ENCODE measurements at places on chromosomes 16 and 17.

DNA sequence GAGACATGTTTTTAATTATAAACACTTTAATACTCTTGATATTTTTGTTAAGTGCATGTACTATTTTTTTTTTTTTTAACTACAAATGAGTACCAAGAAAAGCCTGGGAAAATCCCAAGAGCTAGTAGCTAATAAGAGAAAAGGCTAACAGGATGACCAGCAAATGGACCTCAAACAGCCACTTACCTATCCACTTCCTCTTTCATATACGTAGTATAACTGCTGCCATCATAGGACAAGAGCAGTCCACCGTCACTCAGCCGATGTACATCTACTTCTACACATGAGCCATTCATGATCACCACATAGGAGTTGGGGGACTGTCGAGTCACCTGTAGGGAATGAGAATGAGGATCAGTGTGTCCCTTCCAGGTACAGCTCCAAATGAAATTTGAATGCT is 128.0 kb upstream of the C17orf78 start:
- no peaks in the 10 kb centered on the region for H3K27me3 ChIP-seq
- no peaks in the 10 kb centered on the region for H3K4me1 ChIP-seq
- no peak for DNase-seq
- peaks cover 50% of the 10 kb centered on the region for H3K36me3 ChIP-seq

DNA sequence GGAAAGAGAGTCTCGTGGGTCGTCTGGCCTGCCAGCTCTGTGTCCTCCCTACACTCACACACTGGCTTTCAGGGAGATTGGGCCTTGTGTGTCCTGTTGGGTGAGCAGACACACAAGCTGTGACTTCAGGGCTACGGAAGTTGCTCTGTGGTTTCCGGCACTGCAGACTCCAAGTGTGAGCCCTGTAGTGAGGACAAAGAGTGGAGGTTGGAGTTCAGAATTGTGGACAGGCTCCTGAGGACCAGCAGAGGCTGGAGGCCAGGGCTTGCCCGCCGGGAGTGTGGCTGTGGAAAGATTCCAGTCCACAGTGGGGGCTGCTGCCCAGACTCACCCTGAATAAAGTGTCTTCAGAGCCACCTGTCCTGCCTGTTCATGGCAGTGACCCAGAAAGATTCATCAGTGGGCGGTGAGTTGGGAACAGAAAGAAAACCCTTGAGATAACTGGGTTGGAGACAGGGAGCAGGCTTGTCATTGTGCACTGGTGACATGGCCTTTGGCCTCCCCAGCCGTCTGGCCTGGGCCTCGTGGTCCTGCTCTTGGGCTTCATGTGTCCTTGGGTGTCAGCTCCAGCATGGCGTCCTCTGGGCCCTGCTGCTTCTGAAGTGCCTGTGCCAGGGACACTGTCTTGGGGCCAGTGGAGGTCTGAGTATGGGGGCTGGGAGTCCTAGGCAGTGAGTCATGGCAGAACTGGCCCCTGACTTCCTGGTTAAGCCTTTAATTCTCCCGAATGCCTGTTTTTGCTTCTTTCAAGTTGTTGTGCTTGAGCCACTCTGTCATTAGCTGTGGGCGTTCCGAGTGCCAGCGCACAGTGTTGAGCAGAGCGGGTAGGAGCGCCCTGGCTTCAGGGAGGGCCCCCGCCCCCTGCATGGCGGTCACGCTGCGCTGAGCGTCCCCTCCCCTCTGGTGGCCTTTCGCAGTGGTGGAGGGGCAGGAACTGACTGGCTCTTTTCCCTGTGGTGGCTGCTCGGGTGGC is 19.9 kb upstream of the ZNF750 start:
- peak; percentile 49 for DNase-seq
- no peak overlapping the region for H3K4me3 ChIP-seq
- peaks cover 51% of the 10 kb centered on the region for H3K4me1 ChIP-seq
- H3K36me3 ChIP-seq = peaks cover 7% of the 10 kb centered on the region

DNA sequence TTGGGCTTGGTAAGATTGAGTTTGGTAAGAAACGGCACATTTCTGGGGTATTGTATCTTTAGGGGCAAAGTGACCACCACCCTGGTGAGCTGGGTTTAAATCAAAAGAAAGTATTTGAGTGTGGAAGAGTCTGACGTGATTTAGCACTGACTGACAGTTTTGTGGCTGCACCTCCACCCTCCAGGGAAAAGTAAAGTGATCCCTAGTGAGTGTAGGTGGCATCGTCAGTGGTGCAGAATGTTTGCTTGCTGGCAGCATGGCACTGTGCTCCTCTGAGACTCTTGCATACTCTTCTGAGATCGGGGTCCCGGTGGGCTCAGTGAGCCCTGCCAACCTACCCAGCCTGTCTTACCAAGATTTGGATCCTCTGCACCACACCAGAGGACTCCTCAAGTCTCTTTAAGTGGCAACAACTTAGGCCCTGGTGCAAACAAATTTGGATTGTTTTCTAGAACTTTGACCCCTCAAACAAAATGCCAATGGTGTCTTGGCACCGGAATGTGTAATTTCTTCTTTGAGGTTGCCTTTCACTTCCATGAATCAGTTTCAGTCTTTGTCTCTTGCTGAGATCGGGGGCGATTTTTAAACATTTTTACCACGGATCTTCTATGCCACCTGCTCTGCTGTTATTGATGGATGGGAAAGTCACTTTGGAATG is 2.8 kb downstream of the PRKCB start:
- H3K4me1 ChIP-seq = peaks cover 2% of the 10 kb centered on the region
- DNase-seq = no peak
- H3K4me3 ChIP-seq = no peak overlapping the region
- peaks cover 48% of the 10 kb centered on the region for H3K27me3 ChIP-seq
- H3K27ac ChIP-seq = no peak overlapping the region

DNA sequence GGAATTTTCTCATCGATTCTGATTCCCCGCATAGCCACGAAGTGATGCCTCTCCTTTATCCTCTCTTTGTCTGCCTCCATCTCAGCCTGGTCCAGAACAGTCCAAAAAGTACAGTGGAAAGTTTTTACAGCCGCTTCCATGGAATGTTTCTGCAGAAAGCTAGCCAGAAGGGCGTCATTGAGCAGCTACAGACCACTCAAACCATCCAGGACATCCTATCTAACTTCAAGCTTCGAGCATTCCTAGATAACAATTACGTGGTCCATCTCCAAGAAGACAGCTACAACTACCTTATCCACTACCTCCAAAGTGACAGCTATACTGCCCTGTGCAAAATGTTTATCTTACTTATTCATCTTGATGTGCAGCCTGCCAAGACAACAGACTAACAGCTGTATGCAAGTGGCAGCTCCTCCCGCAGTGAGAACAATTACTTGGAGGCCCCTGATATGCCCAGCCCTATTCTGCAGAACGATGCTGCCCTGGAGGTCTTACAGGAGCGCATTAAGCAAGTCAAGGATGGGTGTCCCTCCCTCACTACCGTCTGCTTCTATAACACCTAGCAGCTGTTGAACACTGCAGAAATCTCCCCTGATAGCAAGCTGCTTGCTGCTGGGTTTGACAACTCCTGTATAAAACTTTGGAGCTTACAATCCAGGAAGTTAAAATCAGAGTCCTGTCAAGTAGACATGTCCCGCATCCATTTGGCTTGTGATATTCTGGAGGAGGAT is 38.9 kb downstream of the SLFN12L start:
- DNase-seq = no peak
- H3K36me3 ChIP-seq = no peaks in the 10 kb centered on the region
- H3K27me3 ChIP-seq = peaks cover 64% of the 10 kb centered on the region

DNA sequence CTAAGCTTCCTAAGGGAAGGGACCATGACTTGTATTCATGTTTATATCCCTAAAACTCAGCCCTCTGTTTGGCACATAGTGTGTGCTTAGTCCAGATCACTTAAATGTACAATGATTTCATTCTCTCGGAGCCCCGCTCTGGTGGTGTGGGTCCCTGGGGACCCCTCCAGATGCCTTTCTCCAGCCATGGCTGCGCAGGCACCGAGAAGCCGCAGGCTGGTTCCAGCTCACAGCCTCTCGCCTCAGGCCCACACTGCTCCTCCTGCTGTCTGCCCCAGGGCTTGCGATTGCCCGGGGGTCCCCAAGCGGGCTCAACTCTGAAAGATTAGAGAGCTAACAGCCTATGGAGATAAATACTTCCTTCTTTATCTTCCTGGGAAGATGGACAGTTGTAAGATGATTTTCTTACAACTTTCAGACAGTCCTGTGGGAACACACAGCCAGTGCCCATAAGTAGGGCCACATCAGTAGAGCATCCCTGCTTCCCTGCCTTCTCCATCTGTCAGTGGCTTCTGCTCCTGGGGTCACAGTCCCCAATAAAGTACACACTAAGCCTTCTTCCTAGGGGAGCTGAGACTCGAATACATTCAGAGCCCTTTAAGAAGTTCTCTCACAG is 66.2 kb downstream of the CENPV start:
- DNase-seq = no peak
- H3K36me3 ChIP-seq = no peaks in the 10 kb centered on the region
- peak overlapping the region; percentile 73 for H3K27ac ChIP-seq
- no peak overlapping the region for H3K4me3 ChIP-seq

- H3K27ac ChIP-seq = no peak overlapping the region
- H3K36me3 ChIP-seq = no peaks in the 10 kb centered on the region
- no peaks in the 10 kb centered on the region for H3K27me3 ChIP-seq
- peaks cover 14% of the 10 kb centered on the region for H3K4me1 ChIP-seq
- no peak overlapping the region for H3K4me3 ChIP-seq
Measured at GRCh38 chr16:50393416-50393815, 24.6 kb upstream of the BRD7 start.

DNA sequence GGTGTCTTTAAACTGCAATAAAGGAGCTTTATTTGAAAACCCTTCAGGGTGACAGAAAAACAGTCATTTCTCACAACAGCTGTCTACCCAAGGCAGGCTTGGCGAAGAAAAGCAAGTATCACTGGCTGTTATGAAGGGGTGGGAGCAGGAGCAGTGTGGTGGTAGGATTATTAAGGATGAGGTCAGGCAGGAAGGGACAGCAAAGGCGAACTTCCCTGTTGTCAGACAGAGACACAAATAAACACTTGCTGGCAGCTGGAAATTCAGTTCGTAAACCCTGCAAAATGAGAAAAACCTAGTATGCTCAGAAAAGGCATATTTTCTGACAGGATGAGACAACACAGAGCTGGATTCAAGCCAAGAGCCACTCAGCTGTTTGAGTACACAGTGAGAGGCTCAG is 416.3 kb upstream of the CDH5 start:
- DNase-seq = peak; percentile 36
- H3K4me1 ChIP-seq = peaks cover 2% of the 10 kb centered on the region
- H3K4me3 ChIP-seq = no peak overlapping the region
- no peaks in the 10 kb centered on the region for H3K27me3 ChIP-seq
- no peak overlapping the region for H3K27ac ChIP-seq
- no peaks in the 10 kb centered on the region for H3K36me3 ChIP-seq

GRCh38 chr17:36070427-36070826 is 6.4 kb downstream of the CCL18 start:
- no peak for DNase-seq
- H3K27me3 ChIP-seq = no peaks in the 10 kb centered on the region
- no peaks in the 10 kb centered on the region for H3K36me3 ChIP-seq

GRCh38 chr16:73265124-73265837 is 217.4 kb upstream of the ZFHX3 start:
- peaks cover 6% of the 10 kb centered on the region for H3K4me1 ChIP-seq
- no peaks in the 10 kb centered on the region for H3K27me3 ChIP-seq
- no peak for DNase-seq
- no peak overlapping the region for H3K27ac ChIP-seq

GRCh38 chr17:27423651-27424050 is 32.6 kb upstream of the KSR1 start:
- no peaks in the 10 kb centered on the region for H3K36me3 ChIP-seq
- H3K4me1 ChIP-seq = no peaks in the 10 kb centered on the region
- no peak overlapping the region for H3K4me3 ChIP-seq
- H3K27ac ChIP-seq = no peak overlapping the region
- H3K27me3 ChIP-seq = no peaks in the 10 kb centered on the region

- H3K27me3 ChIP-seq = no peaks in the 10 kb centered on the region
- no peak for DNase-seq
- no peaks in the 10 kb centered on the region for H3K36me3 ChIP-seq
- no peak overlapping the region for H3K4me3 ChIP-seq
Measured at GRCh38 chr16:75529959-75530358, 5.9 kb downstream of the CHST5 start.

DNA sequence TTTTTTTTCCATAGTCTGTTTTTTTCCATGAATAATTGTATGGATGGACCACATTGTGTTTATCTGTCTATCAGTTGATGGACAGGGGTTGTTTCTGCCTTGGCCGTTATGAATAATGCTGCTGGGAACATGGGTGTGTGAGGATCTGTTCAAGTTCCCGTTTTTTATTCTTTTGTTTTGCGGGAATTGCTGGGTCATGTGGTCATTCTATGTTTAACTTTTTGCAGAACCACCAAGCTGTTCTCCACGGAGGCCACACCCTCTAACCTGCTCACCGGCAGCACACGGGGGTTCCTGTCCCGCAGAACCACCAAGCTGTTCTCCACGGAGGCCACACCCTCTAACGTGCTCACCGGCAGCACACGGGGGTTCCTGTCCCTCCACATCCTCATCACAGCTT is 5.9 kb upstream of the MSLN start:
- no peaks in the 10 kb centered on the region for H3K4me1 ChIP-seq
- no peaks in the 10 kb centered on the region for H3K36me3 ChIP-seq
- H3K4me3 ChIP-seq = no peak overlapping the region
- peaks cover 24% of the 10 kb centered on the region for H3K27me3 ChIP-seq

- DNase-seq = no peak
- no peaks in the 10 kb centered on the region for H3K27me3 ChIP-seq
- H3K36me3 ChIP-seq = peaks cover 21% of the 10 kb centered on the region
- peaks cover 19% of the 10 kb centered on the region for H3K4me1 ChIP-seq
Measured at GRCh38 chr17:16378636-16379282, 2.1 kb upstream of the UBB start.

DNA sequence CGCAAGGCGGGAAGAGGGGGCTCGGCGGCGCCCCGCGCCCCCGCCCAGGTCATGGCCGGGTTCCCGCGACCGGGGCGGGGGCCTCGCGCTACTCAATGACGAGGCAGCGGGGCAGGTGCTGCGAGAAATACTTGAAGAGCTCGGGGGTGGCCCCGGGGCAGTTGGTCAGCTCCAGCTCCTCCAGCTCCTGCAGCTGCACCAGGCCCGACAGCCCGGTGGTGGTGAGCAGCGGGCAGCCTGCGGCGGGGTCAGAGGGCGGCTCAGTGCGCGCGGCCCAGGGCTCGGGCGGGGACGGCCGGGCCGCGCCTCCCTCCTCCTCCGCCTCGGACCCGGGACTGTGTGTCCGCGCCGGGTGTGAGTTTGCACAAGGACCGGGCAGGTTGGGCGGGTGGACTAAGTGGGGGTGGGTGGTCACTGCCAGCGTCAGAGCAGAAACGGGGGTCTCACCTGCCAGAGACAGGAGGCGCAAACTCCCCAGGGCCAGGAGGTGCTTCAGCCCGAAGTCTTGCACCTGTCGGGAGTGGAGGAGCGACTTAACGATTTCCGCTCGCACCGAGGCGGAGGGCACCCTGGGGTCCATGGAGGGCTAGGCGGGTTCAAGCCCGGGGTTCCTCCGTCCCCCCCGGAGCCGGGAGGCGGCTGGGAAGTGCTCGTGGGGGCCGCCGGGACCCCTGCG is 4.1 kb upstream of the WDR24 start:
- H3K36me3 ChIP-seq = no peaks in the 10 kb centered on the region
- H3K27ac ChIP-seq = no peak overlapping the region
- DNase-seq = no peak
- peaks cover 72% of the 10 kb centered on the region for H3K27me3 ChIP-seq
- no peak overlapping the region for H3K4me3 ChIP-seq
